ENCODE measurements at places on chromosomes 11 and 22. TPM values are rescaled to one million over a fixed set of nuclear protein-coding genes. Genes with fewer than 3 reads are reported as not detected.

IL18 gene
- 1.5 TPM for total RNA-seq

TLCD5 gene
- total RNA-seq: 6.3 TPM

RAG2 gene
- not detected for total RNA-seq

EMID1 gene
- 0.51 TPM for total RNA-seq

UBQLNL gene
- total RNA-seq: 0.28 TPM

PTPN5 gene
- total RNA-seq: not detected

POU2F3 gene
- total RNA-seq: not detected

A4GALT gene
- 18.8 TPM for total RNA-seq

- DNase-seq: peak; percentile 39
These were observed 5.8 kb downstream of the SELENOO start for GRCh38 chr22:50206599-50206998.

DNA sequence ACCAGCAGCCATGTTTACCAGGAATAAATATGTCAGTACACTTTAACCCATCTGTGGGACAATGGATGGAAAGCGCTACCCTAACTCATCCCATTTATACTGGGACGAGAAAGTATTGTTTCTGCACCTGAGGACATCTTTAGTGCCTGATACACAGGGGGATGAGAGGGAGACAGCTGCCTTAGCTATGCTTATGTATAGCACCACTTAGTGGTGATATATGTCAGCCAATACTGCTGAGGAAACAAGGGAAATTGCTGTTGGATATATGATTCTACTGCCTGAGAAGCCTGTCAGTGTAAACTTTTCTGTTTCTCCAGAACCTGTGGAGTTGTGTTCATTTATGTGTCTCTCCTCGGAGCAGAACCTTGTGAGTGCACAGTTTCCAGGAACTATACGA is 13.3 kb upstream of the CEP295 start:
- DNase-seq: peak; percentile 7

DNA sequence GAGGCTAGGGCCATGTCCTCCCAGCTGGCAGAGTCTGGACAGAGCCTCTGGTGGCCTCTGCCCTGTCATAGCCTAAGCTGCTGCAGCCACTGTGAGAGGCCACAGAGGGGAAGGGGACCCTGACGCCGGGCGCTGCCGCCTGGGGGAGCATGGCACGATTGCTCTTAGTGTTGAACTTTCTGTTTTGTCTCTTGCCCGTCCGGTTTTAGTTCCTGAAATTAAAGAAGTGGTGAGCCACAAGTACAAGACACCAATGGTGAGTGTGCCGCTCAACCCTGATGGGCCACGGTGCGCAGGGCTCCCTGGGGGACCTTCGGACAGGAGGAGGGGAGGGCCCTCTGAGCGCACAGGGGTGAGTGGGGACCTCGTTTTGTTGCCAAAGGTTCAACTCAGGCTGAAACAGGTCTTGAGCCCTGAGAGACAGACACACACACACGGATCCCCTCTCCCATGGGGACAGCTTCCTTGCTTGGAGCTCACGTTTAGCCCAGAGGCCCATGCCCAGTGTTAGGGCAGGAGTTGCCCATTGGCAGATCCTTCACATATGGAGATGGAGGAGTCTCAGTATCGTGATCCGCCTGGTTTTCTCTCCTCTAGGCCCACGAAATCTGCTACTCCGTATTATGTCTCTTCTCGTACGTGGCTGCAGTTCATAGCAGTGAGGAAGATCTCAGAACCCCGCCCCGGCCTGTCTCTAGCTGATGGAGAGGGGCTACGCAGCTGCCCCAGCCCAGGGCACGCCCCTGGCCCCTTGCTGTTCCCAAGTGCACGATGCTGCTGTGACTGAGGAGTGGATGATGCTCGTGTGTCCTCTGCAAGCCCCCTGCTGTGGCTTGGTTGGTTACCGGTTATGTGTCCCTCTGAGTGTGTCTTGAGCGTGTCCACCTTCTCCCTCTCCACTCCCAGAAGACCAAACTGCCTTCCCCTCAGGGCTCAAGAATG is 23.8 kb downstream of the MYBPC3 start:
- DNase-seq: no peak

DNA sequence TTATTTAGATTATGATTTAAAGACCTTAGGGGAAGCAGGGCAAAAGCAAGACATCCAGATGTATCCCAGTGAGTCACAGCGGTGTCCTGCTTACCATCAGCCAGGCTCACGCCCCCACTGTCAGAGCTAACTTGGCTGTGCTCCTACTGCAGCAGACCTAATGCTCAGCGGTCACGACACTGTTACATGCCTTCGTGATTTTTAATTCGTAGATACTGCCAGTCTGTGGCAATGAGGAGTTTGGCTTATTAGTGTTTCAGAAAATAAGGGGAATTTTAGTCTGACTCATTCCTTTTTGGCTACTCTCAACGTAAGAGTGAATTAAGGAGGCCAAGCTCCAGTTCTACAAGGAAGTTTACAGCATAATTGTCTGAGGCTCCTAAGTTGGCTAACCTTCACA is 22.7 kb downstream of the EFCAB6 start:
- no peak for DNase-seq

DNA sequence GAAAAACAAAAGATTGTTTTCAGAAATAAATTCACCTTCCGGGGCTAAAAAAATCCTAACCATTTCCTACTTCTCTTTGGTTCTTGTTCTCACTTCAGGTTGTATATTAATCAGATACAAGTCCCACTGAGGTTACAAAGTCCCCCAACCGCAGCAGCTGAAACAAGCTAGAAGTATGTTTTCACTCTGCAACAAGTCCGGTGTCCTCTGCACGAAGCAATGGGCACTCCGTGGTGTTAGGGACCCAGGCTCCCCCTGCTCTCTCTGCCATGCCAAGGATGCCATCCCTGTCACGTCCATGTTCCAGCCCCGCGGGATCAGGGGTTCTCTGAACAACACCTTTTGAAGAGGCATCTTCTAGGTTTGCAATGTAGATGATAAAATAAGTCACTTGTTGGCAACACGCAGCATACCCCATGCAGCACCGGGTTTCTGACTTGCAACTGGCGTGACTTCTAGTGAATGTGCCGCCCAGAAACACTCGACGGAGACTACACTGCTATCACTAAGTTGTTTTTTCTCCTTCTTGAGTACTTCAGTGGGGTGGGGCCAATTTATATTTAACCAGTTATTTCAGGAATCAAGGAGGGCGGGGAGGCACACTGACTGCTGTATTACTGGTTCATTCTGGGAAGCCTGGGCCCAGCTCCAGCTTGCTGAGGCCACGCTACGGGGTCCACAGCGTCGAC is 25.4 kb upstream of the GSTP1 start:
- peak; percentile 16 for DNase-seq

DNA sequence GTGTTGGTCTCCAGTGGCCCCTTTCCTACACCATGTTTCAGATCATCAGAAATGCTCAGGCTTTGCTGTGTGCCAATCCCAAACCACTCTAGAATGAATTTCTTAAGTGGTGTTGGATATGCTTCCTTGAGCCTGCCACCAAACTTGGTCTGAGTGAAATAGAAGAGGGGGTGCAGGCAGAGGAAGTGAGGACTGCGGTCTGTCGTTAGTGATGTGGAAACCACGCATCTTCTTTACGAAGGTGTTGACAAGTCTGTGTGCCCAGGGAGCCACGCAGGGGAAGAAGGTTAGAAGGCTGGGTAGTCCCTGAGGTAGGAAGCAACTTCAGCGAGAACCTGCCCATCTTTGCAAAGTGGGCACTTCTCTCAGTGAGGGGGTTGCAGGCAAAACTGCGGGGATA is 187.4 kb upstream of the NAV2 start:
- DNase-seq: no peak

- DNase-seq: no peak
These were observed 6.1 kb downstream of the RHOD start for GRCh38 chr11:67062526-67063373.

GRCh38 chr11:93737904-93738612 is 3.2 kb downstream of the TAF1D start:
- DNase-seq: peak; percentile 54

- DNase-seq: peak; percentile 31
These were observed 16.1 kb upstream of the IFITM3 start for GRCh38 chr11:336659-337198.

- DNase-seq: no peak
These were observed 270.3 kb upstream of the RAG2 start for GRCh38 chr11:36868380-36868779.

- DNase-seq: no peak
These were observed 21.2 kb downstream of the GRAMD1B start for GRCh38 chr11:123451183-123451781.

DNA sequence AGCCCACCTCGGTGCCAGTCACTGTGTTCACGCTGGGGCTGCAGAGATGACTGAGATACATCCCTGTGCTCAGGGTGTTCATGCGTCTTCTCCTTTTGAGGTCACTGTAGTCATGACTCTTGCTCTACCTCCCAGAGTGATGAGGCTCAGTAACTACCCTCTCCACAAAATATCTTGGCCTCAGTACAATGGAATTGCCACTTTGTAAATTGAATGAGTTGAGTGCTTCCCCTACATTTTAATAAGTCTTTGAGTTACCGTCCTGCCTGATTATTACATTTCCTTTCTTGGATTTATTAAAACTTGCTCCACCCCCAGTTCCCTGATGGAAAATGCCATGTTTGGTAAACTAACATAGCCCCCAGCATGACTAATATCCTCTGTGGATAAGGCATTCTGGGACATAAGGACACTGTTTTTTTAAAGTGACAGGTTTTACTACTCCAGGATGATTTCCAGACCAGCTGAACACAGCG is 15.9 kb downstream of the PRSS23 start:
- DNase-seq: peak; percentile 93

DNA sequence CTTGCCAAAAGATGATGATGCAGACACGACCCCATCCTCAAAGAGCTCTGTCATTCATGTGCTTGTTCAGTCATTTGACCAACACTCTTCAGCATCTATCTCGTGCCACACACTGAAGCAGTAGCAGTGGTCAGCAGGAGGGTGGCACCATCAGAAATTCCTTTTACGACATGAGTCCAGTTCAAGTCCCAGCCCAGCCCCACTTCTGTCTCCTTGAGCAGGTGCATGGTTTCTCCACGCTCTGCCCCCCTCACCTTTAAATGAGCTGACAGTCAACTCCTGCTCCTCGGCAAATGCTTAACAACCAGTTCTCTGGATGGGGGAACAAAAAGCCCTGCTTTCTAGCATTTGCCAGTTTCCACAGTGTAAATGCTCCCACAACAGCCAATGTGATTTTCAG is 60.9 kb downstream of the SYN3 start:
- DNase-seq: no peak

- peak; percentile 69 for DNase-seq
These were observed 7.3 kb upstream of the C11orf86 start for GRCh38 chr11:66967670-66968425.

GRCh38 chr22:30261134-30261533 is 5.5 kb downstream of the OSM start:
- no peak for DNase-seq

- DNase-seq: no peak
These were observed 361.5 kb upstream of the PDGFD start for GRCh38 chr11:104525416-104525815.

- no peak for DNase-seq
These were observed 791.0 kb downstream of the TBC1D22A start for GRCh38 chr22:47553436-47553835.

DNA sequence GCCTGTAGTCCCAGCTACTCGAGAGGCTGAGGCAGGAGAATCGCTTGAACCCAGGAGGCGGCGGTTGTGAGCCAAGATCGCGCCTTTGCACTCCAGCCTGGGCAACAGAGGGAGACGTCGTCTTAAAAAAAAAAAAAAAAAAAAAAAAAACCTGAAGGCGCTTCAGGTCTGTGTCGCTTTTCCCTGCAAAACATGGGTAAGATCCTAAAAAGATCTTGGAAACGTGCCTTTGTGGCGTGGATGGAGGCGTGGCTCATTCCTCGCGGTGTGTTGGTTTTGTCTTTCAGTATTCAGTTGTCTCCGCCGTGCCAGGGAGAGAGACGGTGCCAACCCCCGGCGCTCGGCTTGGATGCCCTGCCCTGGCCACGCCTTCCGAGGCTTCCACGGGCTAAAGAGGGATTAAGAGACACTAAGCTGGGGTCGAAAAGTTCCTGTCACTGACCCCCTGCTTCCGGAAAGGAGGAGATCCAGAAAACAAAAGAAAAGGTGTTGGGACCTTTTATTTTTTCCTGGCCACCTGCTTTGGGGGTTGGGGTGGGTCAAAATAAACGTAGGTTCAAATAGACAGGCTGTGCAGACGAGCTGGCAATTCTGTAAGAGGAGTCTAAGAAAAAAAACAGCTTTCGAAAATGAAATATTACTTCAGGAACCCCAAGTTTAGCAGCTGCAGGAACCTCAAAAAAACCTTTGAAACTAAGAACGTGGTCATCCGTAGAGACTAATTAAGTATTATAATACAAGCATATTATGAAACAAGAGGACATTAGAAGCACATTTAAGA is 1.1 kb upstream of the SLC35F2 start:
- peak; percentile 49 for DNase-seq

GRCh38 chr11:82365351-82365750 is 368.3 kb downstream of the FAM181B start:
- no peak for DNase-seq

DNA sequence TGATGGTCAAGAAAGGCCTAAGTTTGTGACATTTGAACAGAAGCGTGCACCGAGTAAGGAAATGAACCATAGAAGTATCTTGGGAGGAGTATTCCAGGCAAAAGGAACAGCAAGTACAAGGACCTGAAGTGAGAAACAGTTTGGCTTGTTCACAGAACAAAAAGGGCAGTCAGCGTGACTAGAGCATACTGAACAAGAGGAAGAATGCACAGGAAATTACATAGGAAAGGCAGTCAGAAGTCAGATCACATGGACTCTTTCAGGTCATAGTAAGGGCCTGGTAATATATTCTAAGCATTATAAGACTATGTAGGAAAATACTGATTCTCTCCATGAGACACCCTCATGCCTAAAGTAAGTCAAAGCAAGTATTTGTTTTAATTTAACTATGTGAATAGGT is 52.3 kb upstream of the GAB2 start:
- DNase-seq: peak; percentile 60

DNA sequence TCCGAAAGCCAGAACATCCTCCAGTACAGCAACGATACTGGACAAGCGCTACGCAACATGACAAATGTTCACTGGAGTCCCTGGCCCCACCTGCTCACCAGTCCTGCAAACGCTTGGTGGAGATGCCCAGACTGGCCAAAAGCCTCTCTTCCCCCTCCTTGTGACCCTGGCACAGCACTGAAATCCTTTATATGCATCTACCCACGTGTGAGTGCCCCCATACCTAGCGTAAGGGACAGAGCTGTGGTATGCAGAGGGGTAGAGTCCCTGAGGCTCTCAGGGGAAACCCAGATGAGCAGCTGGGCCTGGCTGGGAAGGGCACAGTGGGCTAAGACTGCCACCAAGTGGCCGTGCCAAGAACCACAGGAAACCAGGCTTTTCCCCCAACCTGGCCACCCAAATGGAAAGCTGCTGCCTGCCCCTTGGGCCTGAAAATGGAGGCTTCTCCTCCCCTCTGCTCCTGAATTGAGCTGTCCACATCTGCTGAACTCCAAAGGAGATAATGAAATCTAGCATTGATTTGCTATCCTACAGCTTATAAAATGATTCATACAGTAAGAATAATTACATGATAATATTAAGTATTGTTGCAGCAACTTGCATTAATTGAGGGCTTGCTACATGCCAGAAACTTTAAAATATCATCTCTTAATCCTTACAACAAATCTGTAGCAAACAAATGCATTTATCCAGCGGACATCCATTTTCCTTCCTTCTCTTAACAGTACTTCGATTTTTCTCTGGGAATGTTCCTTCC is 24.8 kb upstream of the TTC12 start:
- DNase-seq: peak; percentile 59

GRCh38 chr22:23749841-23750301 is 1.0 kb downstream of the ZNF70 start:
- DNase-seq: peak; percentile 67

GRCh38 chr22:30996462-30996861 is 27.4 kb downstream of the TUG1 start:
- DNase-seq: no peak

- DNase-seq: no peak
These were observed 205.0 kb downstream of the BUD13 start for GRCh38 chr11:116567721-116568242.

- no peak for DNase-seq
These were observed 8.4 kb downstream of the OR10V1 start for GRCh38 chr11:59705294-59705693.
